Fibroblast of skin of left biceps (primary cell): ENCODE measurements at places on chromosomes 2 and 18.

GRCh38 chr2:85032621-85033020 is 61.7 kb downstream of the KCMF1 start:
- no peak for DNase-seq

DNA sequence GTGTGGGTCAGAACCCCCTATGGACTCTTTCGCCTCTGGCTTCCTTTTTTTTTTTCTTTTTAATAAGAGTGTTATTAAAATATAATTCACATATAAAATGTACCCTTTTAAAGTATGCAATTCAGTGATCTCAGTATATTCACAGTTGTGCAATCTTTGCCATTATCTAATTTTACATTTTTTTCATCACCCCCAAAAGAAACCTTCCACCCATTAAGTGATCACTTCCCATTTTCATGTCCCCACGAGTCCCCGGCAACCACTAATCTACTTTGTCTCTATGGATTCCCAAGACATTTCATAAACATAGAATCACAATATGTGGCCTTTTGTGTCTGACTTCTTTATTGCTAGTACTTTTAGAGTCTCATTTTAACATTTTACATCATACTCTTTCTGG is 38.7 kb upstream of the ANXA4 start:
- DNase-seq, result no peak

GRCh38 chr2:169911119-169911518 is 83.9 kb downstream of the UBR3 start:
- DNase-seq, result no peak

- DNase-seq, result no peak
Observed at GRCh38 chr2:206115026-206115578, 29.1 kb upstream of the INO80D start.

- DNase-seq, result no peak
Observed at GRCh38 chr18:55768255-55768654, 180.3 kb upstream of the TCF4 start.

DNA sequence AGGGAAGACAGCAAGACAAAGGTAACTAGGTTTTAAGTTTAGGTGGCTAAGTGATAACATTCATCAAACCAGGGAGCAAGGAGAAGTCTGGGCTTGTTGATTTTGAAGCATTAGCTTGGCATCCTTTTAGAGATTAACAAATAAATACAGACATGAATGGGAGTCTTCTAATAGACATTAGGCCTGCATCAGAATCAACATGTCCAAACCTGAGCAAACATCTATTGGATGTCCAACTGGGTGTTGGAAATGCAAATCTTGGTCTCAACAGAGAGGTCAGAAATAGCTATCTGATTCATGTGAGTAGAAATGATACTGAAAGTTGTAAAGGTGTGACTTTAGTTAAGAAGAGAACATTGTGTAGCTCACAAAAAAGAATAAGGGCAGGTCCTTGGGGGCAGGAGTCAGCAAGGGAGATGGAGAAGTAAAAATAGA is 85.5 kb upstream of the RND3 start:
- DNase-seq, result no peak

GRCh38 chr18:75209129-75209950 is at the start of gene PTGR3:
Gene PTGR3, minus strand, starts transcription at chr18:75209139. Its CDS starts 81 bp downstream, at chr18:75209058.
- DNase-seq, result no peak

GRCh38 chr18:6605115-6605869 is 124.2 kb upstream of the ARHGAP28 start:
- no peak for DNase-seq

DNA sequence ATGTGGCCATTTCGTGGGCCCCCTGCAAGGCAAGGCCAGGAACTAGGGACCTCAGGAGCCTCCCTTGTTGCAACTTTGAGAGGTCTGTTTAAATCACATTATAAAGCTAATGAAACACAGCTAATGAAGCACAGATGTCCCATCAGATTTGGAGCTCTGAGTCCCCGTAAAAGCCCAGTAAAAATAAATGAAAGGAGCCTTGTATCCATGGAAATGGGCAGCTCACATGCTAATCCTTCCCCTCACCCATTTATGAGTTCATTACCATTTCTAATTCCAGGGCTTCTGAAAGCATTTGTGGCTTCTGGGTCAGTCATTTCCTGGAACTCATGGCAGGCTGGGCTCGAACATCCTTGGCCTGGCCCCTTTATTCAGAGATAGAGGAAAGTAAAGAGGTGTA is 274.8 kb downstream of the SS18 start:
- DNase-seq, result peak; percentile 63

- DNase-seq, result no peak
Observed at GRCh38 chr18:49907346-49907929, 94.1 kb upstream of the ACAA2 start.

DNA sequence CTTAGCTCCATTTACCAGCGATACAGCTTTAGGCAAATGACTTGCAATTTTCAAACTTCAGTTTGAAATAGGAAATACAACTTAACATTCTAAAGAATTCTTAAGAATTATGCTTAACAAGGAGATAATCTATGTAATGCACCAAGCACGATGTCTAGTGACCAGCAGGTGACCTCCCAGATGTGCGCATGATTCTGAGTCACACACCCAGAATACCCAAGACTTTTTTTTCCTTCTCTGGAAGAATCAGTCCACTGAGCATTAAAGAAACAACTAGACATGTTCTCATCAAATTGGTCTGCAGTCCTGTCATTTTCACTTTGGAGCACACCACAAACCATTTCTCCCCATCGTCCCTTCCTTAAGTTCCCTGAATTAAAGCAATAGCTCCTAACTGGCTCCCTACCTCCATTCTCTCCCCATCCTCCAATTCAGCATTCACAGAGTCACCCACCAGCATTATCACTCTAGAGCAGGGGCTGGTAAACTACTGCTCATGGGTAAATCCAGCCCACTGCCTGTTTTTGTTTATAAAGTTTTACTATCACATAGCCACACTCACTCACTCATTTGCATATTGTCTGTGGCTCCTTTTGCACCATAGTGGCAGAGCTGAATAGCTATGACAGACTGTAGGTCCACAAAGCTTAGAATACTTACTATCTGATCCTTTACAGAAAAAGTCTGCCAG is 13.2 kb downstream of the EVA1A start:
- DNase-seq, result no peak
